Neural cell (in vitro differentiated cells): ENCODE measurements at places on chromosomes 3 and 15. TPM values are rescaled to one million over a fixed set of nuclear protein-coding genes. Genes with fewer than 3 reads are reported as not detected.

Gene FBXW12
- polyA plus RNA-seq: not detected in 2 replicates

Gene ZPLD1
- polyA plus RNA-seq: 0.50 TPM in 1 of 2 replicates, not detected in the other

Gene EID1
- 476 and 530 TPM in 2 replicates for polyA plus RNA-seq

Gene PAQR5
- not detected in 2 replicates for polyA plus RNA-seq

Gene PLOD2
- 2.9 and 5.6 TPM in 2 replicates for polyA plus RNA-seq

Gene FOXB1
- polyA plus RNA-seq: not detected in 2 replicates

Gene CPLX3
- 0.27 and 0.66 TPM in 2 replicates for polyA plus RNA-seq

Gene PLCB2
- polyA plus RNA-seq: 7.4 and 9.2 TPM in 2 replicates

Gene DNAH12
- 1.6 and 1.8 TPM in 2 replicates for polyA plus RNA-seq

Gene NAALADL2
- 1.6 and 2.2 TPM in 2 replicates for polyA plus RNA-seq

Gene C15orf61
- polyA plus RNA-seq: 20.6 and 31.3 TPM in 2 replicates

Gene GPR62
- polyA plus RNA-seq: not detected in 2 replicates

Gene SNX4
- polyA plus RNA-seq: 158 and 180 TPM in 2 replicates

Gene CLRN1
- 0.18 and 0.27 TPM in 2 replicates for polyA plus RNA-seq

Gene GOLGA6D
- polyA plus RNA-seq: 0.12 TPM in 1 of 2 replicates, not detected in the other

Gene THSD4
- 0.46 and 1.3 TPM in 2 replicates for polyA plus RNA-seq

Gene COMMD2
- polyA plus RNA-seq: 95.2 and 126 TPM in 2 replicates

Gene GASK1A
- polyA plus RNA-seq: 1.6 TPM in 1 of 2 replicates, not detected in the other

Gene OIP5
- 0.92 and 1.7 TPM in 2 replicates for polyA plus RNA-seq

Gene CADPS
- polyA plus RNA-seq: 118 and 125 TPM in 2 replicates

Gene TRAIP
- polyA plus RNA-seq: 7.5 and 7.6 TPM in 2 replicates

Gene SLC22A14
- polyA plus RNA-seq: 0.16 and 0.25 TPM in 2 replicates

Gene HDDC3
- 20.1 and 34.6 TPM in 2 replicates for polyA plus RNA-seq

Gene MKRN2OS
- 0.36 TPM in 1 of 2 replicates, not detected in the other for polyA plus RNA-seq

Gene GOLGA6L7
- not detected in 2 replicates for polyA plus RNA-seq

Gene DPH3
- 38.5 and 44.4 TPM in 2 replicates for polyA plus RNA-seq

Gene IFT122
- 21.6 and 28.3 TPM in 2 replicates for polyA plus RNA-seq

Gene PLA2G4E
- not detected in 2 replicates for polyA plus RNA-seq

Gene ROBO2
- 55.5 and 55.8 TPM in 2 replicates for polyA plus RNA-seq

Gene DLG1
- polyA plus RNA-seq: 39.9 and 43.9 TPM in 2 replicates

Gene CGNL1
- 0.26 TPM in 1 of 2 replicates, not detected in the other for polyA plus RNA-seq

Gene P2RY14
- polyA plus RNA-seq: not detected in 2 replicates

Gene VGLL3
- 0.06 and 0.16 TPM in 2 replicates for polyA plus RNA-seq

Gene SECISBP2L
- 44.9 and 45.9 TPM in 2 replicates for polyA plus RNA-seq

Gene ESYT3
- 0.33 and 0.80 TPM in 2 replicates for polyA plus RNA-seq

Gene CERS3
- polyA plus RNA-seq: 0.27 and 0.50 TPM in 2 replicates

Gene SLC28A2
- polyA plus RNA-seq: not detected in 2 replicates

Gene MORC1
- polyA plus RNA-seq: not detected in 2 replicates

Gene MYD88
- polyA plus RNA-seq: 0.14 TPM in 1 of 2 replicates, not detected in the other

Gene IL17RE
- polyA plus RNA-seq: 0.52 TPM in 1 of 2 replicates, not detected in the other

Gene TEX264
- polyA plus RNA-seq: 33.0 and 35.4 TPM in 2 replicates

Gene GABPB1
- polyA plus RNA-seq: 20.6 and 34.1 TPM in 2 replicates

Gene CXCR6
- not detected in 2 replicates for polyA plus RNA-seq

Gene CHRNA7
- polyA plus RNA-seq: 3.1 and 5.0 TPM in 2 replicates

Gene INKA1
- polyA plus RNA-seq: 1.4 and 1.7 TPM in 2 replicates

Gene CACNA1D
- polyA plus RNA-seq: 22.5 and 24.9 TPM in 2 replicates

Gene LRRC31
- polyA plus RNA-seq: not detected in 2 replicates

Gene GATM
- polyA plus RNA-seq: 13.3 and 15.8 TPM in 2 replicates

Gene CCDC51
- 27.2 and 29.0 TPM in 2 replicates for polyA plus RNA-seq

Gene PLCL2
- 69.8 and 70.7 TPM in 2 replicates for polyA plus RNA-seq

Gene CPNE4
- polyA plus RNA-seq: 0.12 and 0.59 TPM in 2 replicates

Gene KBTBD12
- not detected in 2 replicates for polyA plus RNA-seq

Gene DMXL2
- 147 and 176 TPM in 2 replicates for polyA plus RNA-seq

Gene MKRN3
- polyA plus RNA-seq: 10.7 and 13.9 TPM in 2 replicates

Gene NTRK3
- polyA plus RNA-seq: 42.3 and 42.7 TPM in 2 replicates

Gene TF
- polyA plus RNA-seq: 0.24 and 1.4 TPM in 2 replicates
